Fibroblast of upper back skin (primary cell): ENCODE measurements at places on chromosomes 2 and 18.

- DNase-seq = peak; percentile 43
Measured at GRCh38 chr2:3377279-3377611, 373 bp downstream of the EIPR1 start.

GRCh38 chr18:363301-364085 is 95.6 kb upstream of the THOC1 start:
- DNase-seq = peak; percentile 95

GRCh38 chr2:238633426-238634328 is 206.9 kb downstream of the ASB1 start:
- no peak for DNase-seq

DNA sequence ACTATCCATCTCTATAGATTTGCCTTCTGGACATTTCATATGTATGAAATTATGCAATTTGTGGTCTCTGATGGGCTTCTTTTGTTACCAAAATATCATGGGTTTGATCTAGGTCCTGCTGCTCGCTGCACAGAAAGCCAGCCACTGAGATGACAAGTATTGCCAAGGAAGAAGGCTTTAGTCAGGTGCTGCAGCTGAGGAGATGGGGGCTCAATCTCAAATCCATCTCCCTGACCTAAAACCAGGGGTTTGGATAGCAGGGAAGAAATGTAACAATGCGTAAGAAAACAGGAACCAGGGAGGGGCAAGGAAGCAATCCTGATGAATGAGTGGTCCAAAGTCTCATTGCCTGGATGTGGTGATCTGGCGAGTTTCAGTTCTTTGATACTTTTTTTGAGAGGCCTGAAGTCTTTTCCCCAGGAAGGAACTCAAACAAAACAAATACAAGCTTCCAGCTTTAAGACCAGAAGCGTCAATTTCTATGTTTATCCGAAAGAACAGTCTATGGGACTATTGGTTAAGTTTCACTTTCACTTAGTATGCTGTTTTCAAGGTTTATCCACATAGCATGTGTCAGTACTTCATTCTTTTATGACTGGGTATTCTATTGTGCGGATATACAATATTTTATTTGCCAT is 3.4 kb upstream of the CKAP2L start:
- no peak for DNase-seq

- DNase-seq = no peak
Measured at GRCh38 chr2:44531289-44531688, 169.5 kb downstream of the CAMKMT start.

GRCh38 chr2:197042739-197043196 is 116.3 kb upstream of the PGAP1 start:
- no peak for DNase-seq

DNA sequence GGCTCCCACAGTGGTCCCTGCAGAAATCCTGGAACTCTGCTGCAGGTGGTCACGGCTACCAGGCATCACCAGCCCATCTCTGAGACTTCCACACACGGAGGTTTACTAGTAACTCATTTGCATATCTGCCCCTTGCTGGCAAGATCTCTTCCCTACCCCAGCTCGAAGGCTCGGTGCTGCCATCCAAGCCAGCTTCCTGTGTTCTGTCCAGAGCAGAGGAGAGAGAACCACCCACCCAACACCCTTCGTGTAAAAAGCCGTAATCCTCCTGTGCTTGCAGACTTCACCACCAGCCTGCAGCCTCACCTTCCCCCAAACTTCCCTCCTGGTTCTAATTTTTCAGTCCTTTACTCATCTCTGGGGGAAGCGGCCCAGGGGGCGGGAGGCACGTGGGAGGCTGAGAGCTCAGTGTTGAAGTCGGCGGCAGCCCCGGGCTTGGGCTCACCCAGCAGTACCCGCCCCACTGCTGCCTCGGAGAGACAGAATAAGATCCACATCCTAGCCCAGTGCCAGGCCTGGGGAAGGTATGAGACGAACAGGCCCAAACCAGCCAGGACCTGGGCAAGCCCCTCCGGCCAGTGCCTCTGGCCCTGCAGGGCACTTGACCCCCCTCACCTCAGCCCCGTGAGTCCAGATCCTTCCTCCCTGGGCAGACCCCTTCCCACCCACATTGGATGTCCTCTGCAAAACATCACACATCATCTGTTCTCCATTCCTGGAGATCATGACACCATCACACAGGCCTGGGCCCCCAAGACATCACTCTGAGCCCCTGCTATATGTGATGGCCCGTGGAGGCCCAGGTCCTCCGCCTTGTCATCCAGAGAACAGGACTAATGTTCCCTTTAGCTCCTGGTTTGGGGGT is 145.8 kb upstream of the ID2 start:
- peak; percentile 64 for DNase-seq
